HCT116 (cell line): ENCODE measurements at places on chromosomes 13 and 19. TPM values are rescaled to one million over a fixed set of nuclear protein-coding genes. Genes with fewer than 3 reads are reported as not detected.

DNA sequence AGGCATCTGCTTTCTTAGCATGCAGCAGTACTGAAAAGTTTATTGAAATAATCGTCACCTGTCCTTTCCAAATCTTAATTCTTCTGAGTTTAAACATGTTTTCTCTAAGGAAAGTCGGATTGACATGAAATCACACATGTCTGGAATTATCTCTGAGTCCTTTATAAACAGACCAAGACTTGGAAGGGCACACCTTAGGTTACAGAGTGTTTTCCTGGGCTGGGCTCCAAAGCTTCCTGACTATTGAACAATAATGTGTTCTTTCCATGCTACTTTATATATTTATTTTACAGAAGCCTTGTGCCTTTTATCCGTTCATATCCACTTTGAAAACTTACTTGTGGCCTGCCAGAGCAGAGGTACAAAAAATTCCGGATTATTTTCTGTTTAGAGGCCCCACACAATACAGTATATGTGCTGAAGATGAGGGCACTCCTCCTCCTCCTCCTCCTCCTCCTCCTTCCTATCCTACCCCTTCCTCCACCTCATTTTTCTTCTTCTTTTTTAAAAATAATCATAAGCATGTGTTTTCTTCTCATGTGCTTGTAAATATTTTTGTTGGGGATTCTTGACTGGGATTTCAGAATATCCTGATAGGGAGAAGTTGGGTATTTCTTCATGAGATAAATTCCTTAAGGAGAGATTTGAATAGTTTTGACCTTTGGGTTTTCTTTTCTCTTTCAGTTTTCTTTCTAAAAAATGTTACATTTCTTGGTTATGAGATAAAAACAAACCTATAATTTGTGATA is 52.3 kb downstream of the LRCH1 start:
- H3K36me3 ChIP-seq: no peaks in the 10 kb centered on the region
- H3K27ac ChIP-seq: no peak overlapping the region

- no peaks in the 10 kb centered on the region for H3K36me3 ChIP-seq
- H3K27ac ChIP-seq: no peak overlapping the region
- H3K4me1 ChIP-seq: no peaks in the 10 kb centered on the region
- no peak for DNase-seq
These were observed 297.0 kb downstream of the RBM26 start for GRCh38 chr13:79108914-79109643.

GRCh38 chr19:5655412-5655811 is 24.9 kb downstream of the MICOS13 start:
- H3K4me3 ChIP-seq: no peak overlapping the region
- H3K36me3 ChIP-seq: peaks cover 76% of the 10 kb centered on the region
- no peak overlapping the region for H3K27ac ChIP-seq
- H3K27me3 ChIP-seq: no peaks in the 10 kb centered on the region
- no peak for DNase-seq
- no peaks in the 10 kb centered on the region for H3K4me1 ChIP-seq

- no peaks in the 10 kb centered on the region for H3K27me3 ChIP-seq
- 0 out of 2 replicates have a peak, but pooled peaks cover 8% of the 10 kb centered on the region for H3K36me3 ChIP-seq
- no peak overlapping the region for H3K4me3 ChIP-seq
- H3K27ac ChIP-seq: no peak overlapping the region
These were observed 51.0 kb downstream of the ZNF557 start for GRCh38 chr19:7120499-7120898.

DNA sequence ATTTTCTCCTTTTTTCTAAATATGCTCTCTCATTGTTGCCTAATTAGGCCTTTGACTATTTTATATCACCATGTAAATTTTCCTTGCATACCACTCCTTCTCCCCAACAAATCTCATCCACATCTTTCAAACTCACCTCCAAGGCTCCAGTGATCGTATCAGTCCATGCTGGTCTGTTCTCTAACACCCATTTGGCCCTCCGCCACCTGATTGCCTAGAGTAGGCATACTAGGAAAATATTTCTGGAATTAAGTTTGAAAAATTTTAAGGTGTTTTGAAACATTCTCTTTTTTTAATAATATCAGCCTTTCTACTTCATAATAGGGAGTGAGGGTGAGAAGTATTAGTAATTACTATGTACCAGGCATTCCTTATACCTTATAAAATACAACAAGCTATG is 473.9 kb downstream of the FGF9 start:
- H3K4me1 ChIP-seq: no peaks in the 10 kb centered on the region
- DNase-seq: no peak
- no peaks in the 10 kb centered on the region for H3K36me3 ChIP-seq
- H3K4me3 ChIP-seq: no peak overlapping the region

GRCh38 chr19:29421196-29421545 is 104.6 kb upstream of the VSTM2B start:
- H3K27ac ChIP-seq: no peak overlapping the region
- no peaks in the 10 kb centered on the region for H3K36me3 ChIP-seq
- no peaks in the 10 kb centered on the region for H3K4me1 ChIP-seq
- DNase-seq: no peak
- peaks cover 3% of the 10 kb centered on the region; the same call in 1 of the 2 replicates for H3K27me3 ChIP-seq
- no peak overlapping the region for H3K4me3 ChIP-seq

GRCh38 chr13:98874029-98874397 is 103.9 kb downstream of the DOCK9 start:
- H3K36me3 ChIP-seq: peaks cover 7% of the 10 kb centered on the region; the same call in 1 of the 2 replicates
- H3K4me3 ChIP-seq: no peak overlapping the region
- no peaks in the 10 kb centered on the region for H3K4me1 ChIP-seq

DNA sequence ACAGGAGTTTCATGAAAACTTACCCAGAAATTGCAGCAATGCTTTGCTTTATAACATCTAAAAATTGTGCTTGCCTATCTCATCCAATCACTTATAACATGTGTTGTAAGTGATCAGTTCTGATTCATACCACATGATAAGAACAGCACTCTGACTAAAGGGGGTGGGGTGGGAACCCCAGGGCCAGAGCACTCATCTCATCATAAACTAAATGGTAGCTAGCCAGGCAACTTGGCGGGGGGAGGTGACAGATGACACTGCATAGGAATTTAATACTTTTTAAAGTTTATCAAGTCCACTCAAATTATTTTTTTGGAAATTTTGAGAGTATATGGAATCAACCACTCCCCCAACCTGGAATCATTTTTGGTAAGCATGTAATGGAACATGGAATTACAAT is 42.1 kb downstream of the FOXO1 start:
- no peaks in the 10 kb centered on the region for H3K4me1 ChIP-seq
- H3K27me3 ChIP-seq: no peaks in the 10 kb centered on the region
- H3K4me3 ChIP-seq: no peak overlapping the region
- no peaks in the 10 kb centered on the region for H3K36me3 ChIP-seq
- no peak overlapping the region for H3K27ac ChIP-seq
- no peak for DNase-seq

DNA sequence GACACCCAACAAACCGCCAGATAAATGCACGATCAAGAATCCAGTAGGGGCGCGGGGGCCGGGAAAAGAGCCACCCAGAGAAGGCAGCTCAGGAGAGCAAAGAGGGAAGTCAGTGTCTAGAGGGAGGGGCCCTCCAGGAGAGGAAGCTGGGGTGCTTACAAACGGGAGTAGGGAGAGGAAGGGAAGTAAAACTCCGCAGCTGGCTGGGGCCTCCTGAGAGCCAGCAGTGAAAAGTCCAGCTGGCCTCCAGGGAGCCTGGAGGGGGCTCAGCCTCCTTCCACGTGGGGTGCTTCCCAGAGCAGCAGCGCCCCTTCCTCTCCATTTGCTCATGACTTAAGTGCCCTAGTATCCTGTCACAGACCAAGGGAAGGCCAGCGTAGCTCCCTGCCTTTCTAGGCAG is 51.8 kb downstream of the TMED1 start:
- H3K27me3 ChIP-seq: no peaks in the 10 kb centered on the region
- DNase-seq: no peak
- H3K4me3 ChIP-seq: no peak overlapping the region
- H3K27ac ChIP-seq: no peak overlapping the region
- peaks cover 46% of the 10 kb centered on the region for H3K36me3 ChIP-seq

GRCh38 chr19:4594201-4594600 is 34.7 kb upstream of the SEMA6B start:
- no peaks in the 10 kb centered on the region for H3K36me3 ChIP-seq
- peaks cover 34% of the 10 kb centered on the region for H3K4me1 ChIP-seq
- DNase-seq: no peak
- no peak overlapping the region for H3K27ac ChIP-seq
- no peak overlapping the region for H3K4me3 ChIP-seq

GRCh38 chr13:107644136-107644535 is 571.2 kb downstream of the LIG4 start:
- H3K4me1 ChIP-seq: no peaks in the 10 kb centered on the region
- H3K4me3 ChIP-seq: no peak overlapping the region
- no peak for DNase-seq
- H3K36me3 ChIP-seq: no peaks in the 10 kb centered on the region

GRCh38 chr13:111483621-111483987 is 163.2 kb downstream of the TEX29 start:
- no peaks in the 10 kb centered on the region for H3K27me3 ChIP-seq
- H3K4me3 ChIP-seq: no peak overlapping the region
- no peaks in the 10 kb centered on the region for H3K36me3 ChIP-seq
- no peak for DNase-seq
- no peaks in the 10 kb centered on the region for H3K4me1 ChIP-seq

DNA sequence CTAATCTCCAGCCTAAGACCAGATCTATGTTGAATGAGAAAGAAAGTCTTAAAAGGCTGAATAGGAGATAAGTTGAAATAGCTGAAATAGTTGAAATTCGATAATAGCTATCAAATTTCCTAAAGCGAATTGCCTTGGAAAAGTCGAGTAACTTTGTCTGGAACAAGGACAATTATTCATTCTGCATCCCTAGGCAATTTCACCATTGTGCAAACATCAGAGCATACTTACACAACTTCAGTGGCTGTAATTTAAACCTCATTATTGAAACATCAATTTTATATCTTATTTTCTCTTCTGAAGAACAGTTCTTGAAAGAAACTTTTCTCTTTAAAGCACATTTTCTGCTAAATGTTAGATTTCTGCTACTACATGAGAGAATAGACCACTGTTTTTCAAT is 13.6 kb downstream of the TNFSF13B start:
- no peak for DNase-seq
- no peak overlapping the region for H3K27ac ChIP-seq
- no peaks in the 10 kb centered on the region for H3K4me1 ChIP-seq
- no peaks in the 10 kb centered on the region; the same call in 1 of the 2 replicates for H3K27me3 ChIP-seq
- no peak overlapping the region for H3K4me3 ChIP-seq

GRCh38 chr13:102333320-102334198 is 68.3 kb downstream of the FGF14 start:
- H3K4me1 ChIP-seq: no peaks in the 10 kb centered on the region
- H3K27ac ChIP-seq: no peak overlapping the region
- no peak overlapping the region for H3K4me3 ChIP-seq
- H3K36me3 ChIP-seq: no peaks in the 10 kb centered on the region
- no peaks in the 10 kb centered on the region for H3K27me3 ChIP-seq
- no peak for DNase-seq

DNA sequence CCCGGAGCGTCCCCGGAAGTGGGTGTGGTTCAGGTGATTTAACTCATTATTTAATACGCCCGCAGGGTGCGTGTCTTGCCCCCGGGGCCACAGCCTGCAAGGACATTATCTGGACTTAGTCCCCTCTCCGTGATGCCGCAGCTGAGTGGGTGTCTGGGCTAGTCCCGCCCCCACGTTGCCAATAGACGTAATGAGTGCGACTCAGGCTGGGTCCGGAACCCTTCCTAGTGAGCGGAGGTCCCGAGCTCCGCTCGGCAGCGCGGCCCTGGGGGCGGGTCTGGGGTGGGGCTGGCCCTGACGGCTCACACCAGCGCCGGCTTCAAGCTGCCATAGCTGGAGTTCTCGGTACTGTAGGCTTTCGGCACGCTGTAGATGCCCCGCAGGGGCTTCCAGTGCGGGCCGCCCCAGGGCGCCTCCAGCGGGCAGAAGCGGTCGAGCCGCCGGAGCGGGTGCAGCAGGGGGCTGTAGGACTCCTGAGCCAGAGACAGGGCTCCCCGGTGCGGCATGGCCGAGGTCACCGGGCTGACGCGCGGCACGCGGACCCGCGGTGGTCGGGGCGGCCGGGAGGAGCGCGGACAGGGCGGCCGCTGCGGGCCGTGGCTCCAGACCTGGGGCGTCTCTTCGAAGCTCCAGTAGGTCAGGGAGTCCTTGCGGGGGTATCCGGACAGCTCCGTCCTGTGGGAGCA is 918 bp upstream of the LHB start:
- H3K27me3 ChIP-seq: no peaks in the 10 kb centered on the region
- peak; percentile 60 for DNase-seq
- peaks cover 11% of the 10 kb centered on the region; the same call in 1 of the 2 replicates for H3K36me3 ChIP-seq
- peaks cover 31% of the 10 kb centered on the region for H3K4me1 ChIP-seq
- H3K4me3 ChIP-seq: peak overlapping the region; percentile 53

DNA sequence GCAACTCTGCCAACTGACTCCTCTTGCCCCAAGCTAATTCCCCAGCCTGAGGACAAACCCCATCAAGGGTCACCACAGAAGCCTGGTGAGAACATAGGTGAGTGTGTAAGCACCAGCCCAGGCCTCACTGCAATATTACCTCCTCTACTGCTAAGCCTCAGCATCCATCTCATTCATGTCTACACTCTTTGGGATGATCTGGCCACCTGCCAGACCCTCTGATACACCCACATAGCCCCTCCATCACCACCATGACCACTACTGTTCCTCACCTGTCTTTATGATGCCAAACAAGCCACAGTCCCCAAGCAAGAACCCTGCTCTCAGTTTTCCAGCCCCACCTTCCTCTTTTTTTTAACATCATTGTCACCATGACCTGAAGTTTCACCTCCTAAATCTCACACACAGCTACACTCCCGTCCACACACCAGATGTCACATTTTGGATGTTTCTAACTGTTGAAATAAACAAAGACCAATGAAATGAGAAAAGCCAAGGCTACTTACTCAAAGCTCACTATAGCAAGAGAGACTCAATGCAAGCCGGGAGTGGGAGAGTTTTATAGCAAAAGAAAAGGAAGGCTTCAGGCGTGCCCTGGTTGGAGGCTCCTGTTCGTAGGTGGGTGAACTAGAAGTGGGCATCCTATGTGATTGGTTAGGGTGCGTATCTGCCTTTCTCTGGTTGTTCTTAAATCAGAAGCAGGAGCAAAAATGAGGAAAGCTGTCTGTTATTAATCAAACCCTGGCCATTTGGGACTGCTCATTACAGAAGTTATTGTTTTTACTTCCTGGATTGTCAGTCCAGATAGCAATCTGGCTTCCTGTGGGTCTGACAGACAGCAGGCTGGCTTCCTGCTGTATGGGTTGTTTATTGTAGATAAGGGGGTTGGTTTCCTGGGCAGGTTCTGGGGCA is 2.0 kb downstream of the ZNF792 start:
- no peak for DNase-seq
- peaks cover 28% of the 10 kb centered on the region for H3K36me3 ChIP-seq
- H3K27ac ChIP-seq: no peak overlapping the region
- peaks cover 4% of the 10 kb centered on the region for H3K4me1 ChIP-seq

Gene HIPK4
- total RNA-seq: 0.74 TPM

Gene FFAR1
- not detected for total RNA-seq

Gene CD37
- total RNA-seq: 0.76 TPM

Gene LYPD5
- 7.6 TPM for total RNA-seq

Gene TMEM86B
- total RNA-seq: 10.6 TPM

Gene ZSCAN4
- total RNA-seq: not detected

Gene TTC9B
- total RNA-seq: 1.7 TPM

Gene OBI1
- 14.0 TPM for total RNA-seq

Gene ZNF43
- total RNA-seq: 0.34 TPM

Gene SOHLH2
- not detected for total RNA-seq

Gene RASIP1
- 1.9 TPM for total RNA-seq

Gene ZNF208
- total RNA-seq: not detected

Gene LIG4
- 7.4 TPM for total RNA-seq

Gene TGFBR3L
- total RNA-seq: 30.9 TPM

Gene PRSS57
- total RNA-seq: not detected

Gene CD33
- 3.1 TPM for total RNA-seq
